Progenitor cell of endocrine pancreas (in vitro differentiated cells): ENCODE measurements at places on chromosomes 7 and 10. TPM values are rescaled to one million over a fixed set of nuclear protein-coding genes. Genes with fewer than 3 reads are reported as not detected.
A peak's percentile ranks its signal among the peaks of the same experiment; 100 is the strongest.

DNA sequence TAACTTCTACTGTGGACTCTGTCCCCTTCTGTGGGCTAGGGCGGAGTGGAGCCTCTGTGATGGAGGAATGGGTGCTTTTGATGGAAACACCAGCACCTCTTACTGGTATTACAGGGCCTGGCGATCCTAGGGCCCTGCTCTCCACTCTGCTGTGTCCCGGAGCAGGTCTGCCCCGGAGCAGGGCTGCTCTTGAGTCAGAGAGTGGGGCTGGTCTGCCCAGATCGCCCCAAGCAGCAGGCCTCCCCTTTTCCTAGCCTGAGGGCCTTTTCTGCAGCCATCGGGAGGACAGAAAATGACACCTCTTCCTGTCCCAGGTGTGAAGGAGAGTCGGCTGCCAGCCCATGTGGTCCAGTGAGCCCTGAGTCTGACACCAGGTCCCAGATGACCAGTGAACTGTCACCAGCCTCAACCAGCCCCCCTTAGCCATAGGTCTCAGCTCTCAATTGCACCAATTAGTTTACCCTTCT lies 1.4 kb downstream of the ZNF282 start:
- H3K27me3 ChIP-seq: no peaks in the 10 kb centered on the region
- H3K4me3 ChIP-seq: peak overlapping the region; percentile 89
- H3K36me3 ChIP-seq: peaks cover 28% of the 10 kb centered on the region
- DNase-seq: no peak
- H3K4me1 ChIP-seq: peaks cover 13% of the 10 kb centered on the region

Gene ZCCHC24
- total RNA-seq: 1.3 and 1.6 TPM in 2 replicates

GRCh38 chr10:124608093-124608721 lies 136.0 kb downstream of the FAM53B start:
- H3K4me1 ChIP-seq: peaks cover 2% of the 10 kb centered on the region
- no peaks in the 10 kb centered on the region for H3K36me3 ChIP-seq
- H3K4me3 ChIP-seq: no peak overlapping the region
- no peaks in the 10 kb centered on the region for H3K27me3 ChIP-seq
- DNase-seq: no peak

GRCh38 chr10:94155722-94156271 lies 162.1 kb downstream of the PLCE1 start:
- no peaks in the 10 kb centered on the region for H3K27me3 ChIP-seq
- no peak overlapping the region for H3K4me3 ChIP-seq
- no peak overlapping the region for H3K27ac ChIP-seq
- no peak for DNase-seq

Gene ZFAND4
- total RNA-seq: 26.2 and 27.9 TPM in 2 replicates

- H3K27ac ChIP-seq: no peak overlapping the region
- no peak overlapping the region for H3K4me3 ChIP-seq
- H3K27me3 ChIP-seq: no peaks in the 10 kb centered on the region
- H3K4me1 ChIP-seq: no peaks in the 10 kb centered on the region
- no peaks in the 10 kb centered on the region for H3K36me3 ChIP-seq
Observed at GRCh38 chr10:33402220-33403073, 68.0 kb upstream of the NRP1 start.

DNA sequence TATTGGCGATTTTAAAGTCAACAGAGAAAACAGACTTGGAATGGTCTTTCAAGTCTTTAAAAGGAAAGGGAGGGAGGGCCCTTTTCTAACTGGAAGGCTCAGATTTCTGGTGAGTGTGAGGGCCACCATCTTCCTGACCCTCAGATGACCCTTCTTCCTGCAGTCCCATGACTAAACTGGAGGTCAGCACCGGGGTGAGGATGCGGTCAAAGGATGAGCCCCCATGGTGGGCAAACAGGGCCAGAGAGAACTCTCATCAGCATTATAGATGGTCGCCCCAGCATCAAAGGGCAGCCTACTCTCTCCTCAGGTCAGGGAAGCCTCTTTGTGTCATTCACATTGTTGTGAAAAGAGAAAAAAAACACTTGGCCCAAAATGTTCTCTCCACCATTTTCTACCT lies 219.2 kb downstream of the LRMDA start:
- no peak overlapping the region for H3K4me3 ChIP-seq
- H3K27me3 ChIP-seq: peaks cover 4% of the 10 kb centered on the region
- H3K27ac ChIP-seq: peak overlapping the region; percentile 29
- DNase-seq: no peak
- H3K36me3 ChIP-seq: no peaks in the 10 kb centered on the region
- H3K4me1 ChIP-seq: peaks cover 9% of the 10 kb centered on the region

- H3K4me1 ChIP-seq: no peaks in the 10 kb centered on the region
- H3K27ac ChIP-seq: no peak overlapping the region
- no peak for DNase-seq
- peaks cover 16% of the 10 kb centered on the region for H3K36me3 ChIP-seq
- no peak overlapping the region for H3K4me3 ChIP-seq
Observed at GRCh38 chr7:32587411-32587948, 92.2 kb downstream of the AVL9 start.
